Activated CD4-positive, alpha-beta T cell treated with anti-CD3 and anti-CD28 coated beads, Interleukin-2, amount 10 ng/mL, durations not matched to agents 7 days and 5 days (primary cell): ENCODE measurements at places on chromosomes 12 and 14. TPM values are rescaled to one million over a fixed set of nuclear protein-coding genes. Genes with fewer than 3 reads are reported as not detected.

GRCh38 chr14:104280902-104281767 is 142.7 kb downstream of the KIF26A start:
- H3K36me3 ChIP-seq: no peaks in the 10 kb centered on the region
- DNase-seq: no peak
- H3K4me1 ChIP-seq: no peaks in the 10 kb centered on the region
- no peak overlapping the region for H3K4me3 ChIP-seq

- no peaks in the 10 kb centered on the region for H3K27me3 ChIP-seq
- H3K4me3 ChIP-seq: no peak overlapping the region
- no peak overlapping the region for H3K27ac ChIP-seq
- H3K4me1 ChIP-seq: no peaks in the 10 kb centered on the region
Observed at GRCh38 chr12:124410354-124411175, 115.7 kb downstream of the RFLNA start.

DNA sequence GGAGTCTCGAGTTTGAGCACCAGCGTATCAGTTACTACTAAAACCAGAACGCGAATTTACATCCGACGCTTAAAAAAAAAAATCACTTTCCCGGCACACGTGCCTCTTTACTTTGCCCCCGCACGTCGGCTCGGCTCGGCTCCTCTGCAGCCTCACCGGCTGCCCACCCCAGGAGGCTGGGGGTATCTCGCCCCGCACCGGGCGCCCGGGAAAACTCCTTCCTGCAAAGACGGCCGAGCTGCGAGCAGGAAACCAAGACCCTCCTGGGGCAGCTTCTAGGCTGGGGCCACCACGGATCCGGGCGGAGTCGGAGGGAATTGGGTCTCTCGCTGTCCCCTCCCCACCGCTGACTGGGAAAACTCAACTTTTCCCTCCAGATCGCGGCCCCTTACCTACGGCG is 610 bp downstream of the VSIG10 start:
- peaks cover 18% of the 10 kb centered on the region for H3K27me3 ChIP-seq
- H3K4me3 ChIP-seq: peak overlapping the region; percentile 80
- H3K4me1 ChIP-seq: peaks cover 6% of the 10 kb centered on the region

DNA sequence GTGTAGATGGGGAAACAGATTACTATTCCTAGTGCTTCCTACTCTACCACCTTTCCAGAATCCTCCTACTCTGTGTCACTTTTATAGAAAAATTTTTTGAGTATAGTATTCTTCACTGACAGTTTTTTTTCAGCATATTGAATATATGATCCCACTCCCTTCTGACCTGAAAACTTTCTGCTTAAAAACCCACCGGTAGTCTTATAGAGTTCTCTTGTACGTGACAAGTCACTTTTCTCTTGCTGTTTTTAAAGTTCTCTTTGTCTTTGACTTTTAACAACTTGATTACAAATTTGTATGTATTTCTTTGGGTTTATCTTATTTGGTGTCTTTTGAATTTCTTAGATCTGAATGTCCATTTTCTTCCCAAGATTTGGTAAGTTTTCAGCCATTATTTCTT is 133.6 kb upstream of the SLC38A2 start:
- H3K27ac ChIP-seq: no peak overlapping the region
- no peak overlapping the region for H3K4me3 ChIP-seq
- H3K36me3 ChIP-seq: peaks cover 41% of the 10 kb centered on the region
- H3K27me3 ChIP-seq: no peaks in the 10 kb centered on the region
- DNase-seq: no peak

DNA sequence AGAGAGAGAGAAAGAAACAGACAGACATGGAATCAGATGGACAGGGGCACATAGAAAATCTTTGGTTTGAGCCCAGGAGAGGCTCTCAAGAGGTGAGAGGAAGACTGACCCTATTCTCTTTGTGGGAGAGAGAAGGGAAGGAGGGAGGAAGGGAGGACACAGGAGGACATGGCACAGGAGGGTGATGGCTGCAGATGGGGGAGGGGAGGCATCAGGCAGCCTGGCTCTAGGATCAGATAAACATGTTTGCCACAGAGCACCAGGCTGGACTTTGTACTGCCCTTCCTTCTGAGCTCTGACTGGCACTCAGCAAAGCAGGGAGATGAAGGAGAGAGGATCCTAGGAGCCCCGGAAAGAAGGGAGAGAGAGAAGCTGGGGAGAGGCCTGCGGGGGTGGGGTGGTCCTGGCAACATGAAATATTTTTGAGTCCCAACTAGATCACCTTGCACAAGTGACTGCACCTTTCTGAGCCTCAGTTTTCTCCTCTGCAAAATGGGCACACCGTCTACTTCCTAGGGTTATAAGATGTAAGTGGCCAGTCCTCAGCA is 6.1 kb downstream of the HNF1A start:
- H3K27ac ChIP-seq: no peak overlapping the region
- H3K4me3 ChIP-seq: no peak overlapping the region

GRCh38 chr14:34824826-34825225 is 50.3 kb downstream of the BAZ1A start:
- H3K4me3 ChIP-seq: no peak overlapping the region
- H3K27ac ChIP-seq: no peak overlapping the region
- H3K27me3 ChIP-seq: no peaks in the 10 kb centered on the region
- no peak for DNase-seq

GRCh38 chr12:101086490-101087135 is 123.4 kb downstream of the SLC5A8 start:
- no peaks in the 10 kb centered on the region for H3K4me1 ChIP-seq
- no peaks in the 10 kb centered on the region for H3K36me3 ChIP-seq
- H3K4me3 ChIP-seq: no peak overlapping the region
- peaks cover 3% of the 10 kb centered on the region for H3K27me3 ChIP-seq
- H3K27ac ChIP-seq: no peak overlapping the region
- DNase-seq: no peak

GRCh38 chr14:89674240-89674639 is 257.2 kb upstream of the FOXN3 start:
- no peak overlapping the region for H3K4me3 ChIP-seq
- no peaks in the 10 kb centered on the region for H3K27me3 ChIP-seq
- no peak overlapping the region for H3K27ac ChIP-seq
- peaks cover 4% of the 10 kb centered on the region for H3K36me3 ChIP-seq
- no peak for DNase-seq

DNA sequence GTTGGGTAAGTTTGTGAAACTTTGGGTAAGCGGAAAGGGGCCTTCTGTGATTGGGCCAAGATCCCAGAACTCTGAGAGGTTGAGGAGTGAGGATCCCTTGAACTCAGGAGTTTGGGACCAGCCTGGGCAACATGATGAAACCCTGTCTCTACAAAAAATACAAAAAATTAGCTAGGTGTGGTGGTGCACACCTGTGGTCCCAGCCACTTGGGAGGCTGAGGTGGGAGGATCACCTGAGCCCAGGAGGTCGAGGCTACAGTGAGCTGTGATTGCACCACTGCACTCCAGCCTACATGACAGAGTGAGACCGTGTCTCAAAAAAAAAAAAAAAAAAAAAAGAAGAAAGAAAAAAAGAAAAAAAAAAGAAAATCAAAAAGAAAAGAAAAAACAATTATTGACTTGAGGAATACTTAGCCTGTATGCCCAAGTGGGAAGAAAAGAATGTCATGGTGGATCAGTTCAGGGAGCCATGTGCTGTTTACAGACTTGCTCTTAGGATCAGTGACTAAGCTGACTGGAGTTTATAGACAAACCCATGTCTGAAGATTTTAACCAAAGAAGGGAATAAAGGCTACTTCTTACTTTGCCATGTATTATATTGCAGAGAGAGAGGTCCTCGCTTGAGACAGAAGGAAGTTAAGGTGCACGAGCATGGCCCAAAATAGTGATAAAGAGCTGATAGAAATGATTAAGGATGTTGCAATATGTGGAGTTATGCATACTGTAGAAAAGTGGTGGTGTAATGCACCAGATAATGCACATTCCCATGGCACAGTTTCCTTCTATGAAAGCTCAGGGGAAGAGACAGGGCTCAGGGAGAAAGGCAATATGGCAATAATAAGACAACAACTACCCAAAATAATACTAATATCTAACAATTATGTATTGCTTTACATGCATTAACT is 881 bp downstream of the HSD17B6 start:
- no peaks in the 10 kb centered on the region for H3K27me3 ChIP-seq
- no peaks in the 10 kb centered on the region for H3K4me1 ChIP-seq
- H3K27ac ChIP-seq: no peak overlapping the region
- DNase-seq: no peak

Gene MYF5
- total RNA-seq: not detected

Gene BIN2
- 200 TPM for total RNA-seq

Gene SCN8A
- 0.67 TPM for total RNA-seq
